ENCODE measurements at places on chromosomes 1 and 21.

- no peak for DNase-seq
These were observed 18.0 kb upstream of the IL20 start for GRCh38 chr1:206847337-206847834.

DNA sequence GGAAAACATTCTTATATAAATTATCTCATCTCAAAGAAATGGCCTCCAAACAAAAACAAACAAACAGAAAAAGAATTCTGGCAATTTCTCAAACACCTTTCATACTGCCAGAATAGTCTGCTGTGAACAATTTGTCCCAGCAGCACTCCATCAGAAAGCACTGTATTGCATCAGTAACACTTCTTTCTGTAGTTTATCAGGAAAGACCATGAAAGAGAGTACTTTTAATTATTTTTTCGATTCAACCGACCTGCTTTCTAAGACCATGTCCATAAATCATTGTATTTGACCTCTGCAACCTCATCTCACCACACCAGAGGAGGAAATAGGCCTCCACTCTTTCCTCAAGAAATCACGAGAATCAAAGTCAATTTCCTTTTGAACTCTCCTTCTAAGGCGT is 1579.9 kb downstream of the MRPL39 start:
- no peak for DNase-seq

DNA sequence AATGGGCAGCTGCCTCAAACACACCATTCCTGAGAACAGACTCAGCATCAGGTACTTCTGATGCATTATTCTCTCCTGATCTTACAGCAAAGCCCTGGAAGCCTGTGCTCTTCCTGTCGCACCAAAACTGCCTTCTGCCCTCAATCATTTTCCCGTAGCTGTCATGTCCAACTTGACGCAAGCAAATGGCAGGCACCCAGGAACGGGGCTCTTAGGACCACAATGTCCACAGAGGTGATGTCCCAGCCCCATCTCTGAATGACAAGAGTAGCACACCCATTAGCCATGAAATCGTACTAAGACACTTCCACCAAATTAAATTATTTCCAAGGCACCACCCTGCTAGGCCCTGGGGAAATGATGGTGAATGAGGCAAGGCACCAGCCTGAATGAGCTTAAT is 47.1 kb downstream of the PTPN14 start:
- DNase-seq, result no peak

DNA sequence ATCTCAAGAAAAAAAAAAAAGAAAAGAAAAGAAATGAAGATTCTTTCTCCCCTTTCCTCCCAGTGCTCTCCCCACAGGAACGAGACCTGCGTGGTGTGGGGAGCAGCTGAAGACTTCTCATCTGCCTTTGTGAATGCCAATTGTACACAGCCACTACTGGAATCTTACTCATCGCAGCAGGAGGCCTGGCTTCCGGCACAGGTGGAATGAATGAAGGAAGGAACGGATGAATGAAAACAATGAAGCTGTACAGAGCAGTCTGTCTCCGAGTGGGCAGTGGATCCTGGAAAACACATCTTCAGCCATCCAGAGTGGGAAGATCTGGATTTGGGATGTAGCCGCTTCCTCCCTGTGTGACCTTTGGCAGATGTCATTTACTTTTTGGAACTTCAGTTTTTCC is 64.9 kb downstream of the RUNX3 start:
- DNase-seq, result no peak

- DNase-seq, result no peak
These were observed 842.9 kb upstream of the ADGRL4 start for GRCh38 chr1:79849388-79849787.

DNA sequence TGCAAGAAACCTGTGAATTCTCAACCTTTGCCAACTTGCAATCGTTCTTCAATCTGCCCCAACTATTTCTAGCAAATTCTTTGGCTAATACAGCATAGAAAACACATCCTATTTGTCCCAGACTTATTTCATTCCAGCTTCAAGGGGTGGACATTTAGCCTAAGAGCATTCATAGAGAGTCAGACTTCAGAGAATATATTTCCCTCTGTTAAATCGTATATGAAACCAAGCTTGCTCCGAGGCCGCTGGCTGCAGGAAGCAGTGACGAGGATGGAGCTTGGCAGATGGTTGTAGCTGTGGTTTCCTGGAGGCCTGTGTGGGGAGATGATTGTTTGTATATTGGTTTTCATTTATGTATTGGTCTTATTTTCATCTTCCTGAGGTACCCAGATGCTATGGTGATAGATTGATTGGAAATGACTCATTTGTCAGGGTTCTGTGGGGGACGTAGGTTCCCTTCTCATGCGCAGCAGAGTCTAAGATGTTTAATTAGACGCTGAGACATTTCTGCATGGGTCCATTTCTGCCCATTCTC is 26.1 kb downstream of the MAN1C1 start:
- DNase-seq, result peak; percentile 55

DNA sequence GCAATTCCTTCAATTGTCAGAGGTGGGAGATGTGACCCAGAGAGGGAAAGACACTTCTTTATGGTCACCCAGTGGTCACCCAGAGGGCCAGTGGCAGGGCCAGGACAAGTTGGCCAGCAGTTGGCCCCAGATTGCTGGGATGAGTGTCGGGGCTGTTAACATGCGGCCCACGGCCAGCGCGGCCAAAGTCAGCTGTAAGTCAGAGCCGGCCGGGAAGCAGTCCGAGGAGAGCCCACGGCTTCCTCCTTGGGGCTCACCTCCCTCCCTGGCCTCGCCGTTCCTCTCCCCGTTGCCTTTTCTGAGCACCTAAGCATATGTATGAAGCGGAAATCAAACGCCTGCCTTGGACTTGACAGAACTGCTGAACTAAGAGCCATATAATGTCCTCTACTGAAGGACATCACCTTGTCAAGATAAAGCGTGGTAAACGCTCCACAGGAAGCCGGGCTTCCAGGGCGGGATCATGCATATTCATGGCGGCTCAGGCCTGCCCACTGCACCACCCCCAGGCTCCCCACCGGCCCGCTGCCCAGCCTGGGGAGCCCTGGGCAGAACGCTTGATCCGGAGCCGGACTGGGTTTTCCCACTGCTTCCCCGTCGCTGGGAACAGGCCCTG is 245.4 kb upstream of the POU3F1 start:
- DNase-seq, result no peak

GRCh38 chr1:180365039-180365438 is 135.0 kb downstream of the LHX4 start:
- no peak for DNase-seq

All from activated CD8-positive, alpha-beta memory T cell treated with anti-CD3 and anti-CD28 coated beads, Interleukin-2, amount 50 U/mL, for 4 hours (primary cell).